ENCODE measurements at places on chromosomes 11 and 22. TPM values are rescaled to one million over a fixed set of nuclear protein-coding genes. Genes with fewer than 3 reads are reported as not detected.
A peak's percentile ranks its signal among the peaks of the same experiment; 100 is the strongest.

Gene IFITM1
- 211 TPM for total RNA-seq

Gene SLC22A8
- 0.16 TPM for total RNA-seq

Gene IGLL1
- total RNA-seq, result not detected

Gene C11orf42
- not detected for total RNA-seq

Gene BLID
- not detected for total RNA-seq

Gene SCGB1A1
- not detected for total RNA-seq

Gene MRGPRE
- total RNA-seq, result not detected

DNA sequence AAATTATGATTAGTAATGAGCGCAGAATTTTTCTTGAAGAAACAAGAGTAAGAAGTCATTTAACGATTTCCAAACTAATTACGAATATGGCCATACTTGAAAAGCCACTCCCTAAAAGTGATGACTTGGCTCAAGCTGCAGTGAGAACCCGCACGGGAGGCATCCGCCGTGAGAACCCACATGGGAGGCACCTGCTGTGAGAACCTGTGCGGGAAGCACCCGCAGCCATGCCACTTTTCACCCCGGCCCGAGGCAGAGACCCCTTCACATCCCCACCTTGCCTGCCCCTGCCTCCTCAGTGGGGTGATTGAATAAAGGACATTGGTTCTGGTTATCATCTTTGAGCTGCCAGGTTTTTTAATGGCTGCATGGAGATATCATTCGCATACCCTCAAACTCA is 89.7 kb downstream of the BRD1 start:
- no peak for DNase-seq

DNA sequence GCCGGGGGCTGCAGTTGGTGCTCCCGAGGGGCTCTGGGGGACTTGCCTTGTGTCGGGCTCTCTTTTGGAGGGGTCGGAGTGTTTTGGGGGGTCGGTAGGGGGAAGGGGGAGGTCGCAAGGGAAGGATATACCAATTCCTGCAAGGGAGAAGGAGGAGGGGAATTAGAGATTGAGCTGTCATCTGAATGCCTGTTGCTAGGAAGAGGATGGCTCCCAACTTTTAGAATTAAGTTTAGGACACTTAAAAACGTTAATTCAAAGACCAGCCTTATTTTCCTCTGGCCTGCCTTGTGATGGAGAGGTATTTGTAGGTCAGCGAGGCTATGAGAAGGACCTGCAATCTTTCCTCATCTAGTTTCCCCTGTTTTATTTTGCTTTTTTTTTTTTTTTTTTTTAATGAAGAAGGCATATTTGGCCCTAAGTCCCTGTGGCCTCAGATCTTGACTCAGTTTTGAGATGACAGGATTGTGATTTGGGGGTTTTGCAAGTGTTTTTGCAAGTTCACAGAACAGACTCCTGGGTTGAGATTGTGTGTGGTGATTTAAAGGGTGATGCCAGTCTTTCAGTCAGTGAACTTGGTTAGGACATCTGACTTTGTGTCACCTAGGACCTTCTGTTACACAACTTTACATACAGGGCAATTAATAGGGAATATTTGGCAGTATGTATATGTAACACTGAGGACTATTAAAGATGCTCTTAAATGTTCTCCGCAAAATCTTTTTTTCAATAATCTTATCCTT is 672 bp downstream of the TMEM135 start:
- DNase-seq, result no peak

GRCh38 chr11:125968354-125968753 is 22.5 kb downstream of the VSIG10L2 start:
- DNase-seq, result no peak

DNA sequence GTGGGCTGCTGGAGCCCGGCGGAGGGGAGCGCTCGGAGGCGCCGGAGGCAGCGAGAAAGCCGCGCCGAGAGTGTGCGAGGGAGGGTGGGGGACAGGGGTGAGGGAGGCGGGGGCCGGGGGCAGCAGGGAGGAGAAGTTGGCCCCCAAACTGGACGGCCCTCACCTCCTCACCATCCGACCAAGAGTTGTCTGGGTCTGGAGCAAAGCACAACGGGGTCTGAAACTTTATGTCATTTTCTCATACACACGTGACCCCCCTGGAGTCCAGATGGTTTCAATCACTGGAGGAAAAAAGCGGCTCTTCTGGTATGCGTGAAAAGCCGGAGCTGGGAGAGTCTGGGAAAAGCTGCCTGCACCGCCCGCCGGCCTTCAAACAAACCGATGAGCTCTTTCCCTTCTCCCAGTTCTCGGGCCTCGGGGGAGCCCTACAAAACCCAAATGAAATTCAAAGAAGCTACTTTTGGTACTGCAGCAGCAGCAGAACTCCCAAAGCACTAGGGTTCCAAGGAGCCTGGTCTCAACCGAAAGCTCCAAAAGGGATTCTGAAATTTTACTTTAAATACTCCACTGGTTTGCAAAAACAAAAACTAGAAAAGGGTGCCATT is 39.7 kb upstream of the AKIP1 start:
- peak; percentile 86 for DNase-seq

- no peak for DNase-seq
Measured at GRCh38 chr11:128756469-128756868, 62.6 kb downstream of the FLI1 start.

DNA sequence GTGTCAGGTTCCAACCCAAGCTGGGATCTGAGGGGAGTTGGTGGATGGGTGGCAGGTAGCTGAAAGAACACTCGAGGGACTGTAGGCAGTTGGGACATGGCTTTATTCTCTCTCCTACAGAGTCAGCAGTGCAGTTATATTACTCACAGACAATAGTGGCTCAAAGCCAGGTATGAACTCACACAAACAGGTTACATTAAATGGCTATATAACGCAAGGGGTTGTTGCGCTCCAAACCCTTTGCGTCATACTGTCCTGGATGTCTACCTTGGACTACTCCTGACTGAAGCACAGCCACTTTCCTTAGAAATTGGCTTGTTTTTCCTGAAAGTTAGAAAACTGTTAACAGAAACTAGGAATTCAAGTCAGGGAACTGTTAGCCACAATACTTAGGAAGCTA is 66.4 kb upstream of the OR4B1 start:
- DNase-seq, result no peak

GRCh38 chr11:131246663-131247062 is 123.8 kb upstream of the NTM start:
- DNase-seq, result peak; percentile 91

DNA sequence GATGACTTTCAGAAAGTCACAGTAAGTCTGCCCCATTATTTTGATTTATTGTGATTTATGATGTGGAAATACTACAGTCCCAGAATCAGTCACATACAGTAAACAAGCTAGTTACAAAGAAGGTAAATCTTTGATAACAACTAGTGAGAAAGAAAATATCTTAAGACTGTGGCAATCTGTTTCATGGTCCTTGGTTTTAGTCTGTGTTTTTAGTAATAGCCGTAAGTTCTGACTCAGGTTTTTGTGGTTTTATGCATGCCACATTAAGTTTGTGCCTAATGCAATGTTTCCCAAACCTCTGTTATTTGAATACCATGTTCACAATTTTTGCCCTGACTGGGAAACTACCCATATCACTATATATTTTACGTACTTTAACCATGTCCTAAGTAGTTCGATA is 6.7 kb downstream of the CEP295 start:
- no peak for DNase-seq

DNA sequence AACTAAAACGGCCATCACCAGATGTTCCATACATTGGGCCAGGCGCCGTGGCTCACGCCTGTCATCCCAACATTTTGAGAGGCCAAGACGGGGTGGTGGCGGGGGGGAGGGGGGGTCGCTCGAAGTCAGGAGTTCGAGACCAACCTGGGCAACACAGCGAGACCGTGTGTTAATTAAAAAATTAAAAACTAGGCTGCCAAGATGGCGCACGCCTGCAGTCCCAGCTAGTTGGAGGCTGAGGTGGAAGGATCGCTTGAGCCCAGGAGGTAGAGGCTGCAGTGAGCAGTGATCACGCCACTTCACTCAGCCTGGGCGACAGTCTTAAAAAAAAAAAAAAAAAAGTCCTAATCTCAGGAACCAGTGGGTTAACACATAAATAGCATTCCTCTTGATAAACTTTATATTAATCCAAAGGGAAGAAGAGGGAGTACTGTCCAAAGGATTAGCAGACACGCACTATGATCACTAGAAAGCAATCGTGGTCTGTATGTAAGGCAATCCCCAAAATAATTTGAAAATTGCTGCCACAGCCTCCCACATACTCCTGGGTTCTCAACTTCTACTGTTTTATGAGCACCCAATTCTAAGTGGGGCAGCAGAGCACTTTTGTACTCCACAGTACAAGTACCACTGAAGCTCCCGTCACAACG is 604 bp downstream of the PUS3 start:
- DNase-seq, result no peak

DNA sequence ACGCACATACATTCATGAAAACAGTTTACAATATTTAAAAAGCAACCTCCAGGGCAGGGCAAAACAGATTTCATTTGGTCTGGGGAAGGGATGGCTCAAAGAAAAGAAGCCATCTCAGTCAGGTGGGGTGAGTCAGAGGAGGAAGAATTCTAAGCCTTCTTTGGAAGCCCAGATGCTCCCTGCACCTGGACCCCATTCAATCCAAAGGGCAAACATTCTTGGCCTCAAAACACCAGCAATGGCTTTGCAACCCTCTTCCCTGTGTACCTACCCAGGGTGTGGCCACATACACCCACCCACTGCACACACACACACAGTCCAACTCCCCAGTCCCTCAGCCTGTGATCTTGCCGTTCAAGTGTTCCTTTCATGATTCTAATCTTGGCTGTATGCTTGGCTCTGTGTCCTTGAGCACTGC is 2.0 kb downstream of the KCNE3 start:
- DNase-seq, result no peak

DNA sequence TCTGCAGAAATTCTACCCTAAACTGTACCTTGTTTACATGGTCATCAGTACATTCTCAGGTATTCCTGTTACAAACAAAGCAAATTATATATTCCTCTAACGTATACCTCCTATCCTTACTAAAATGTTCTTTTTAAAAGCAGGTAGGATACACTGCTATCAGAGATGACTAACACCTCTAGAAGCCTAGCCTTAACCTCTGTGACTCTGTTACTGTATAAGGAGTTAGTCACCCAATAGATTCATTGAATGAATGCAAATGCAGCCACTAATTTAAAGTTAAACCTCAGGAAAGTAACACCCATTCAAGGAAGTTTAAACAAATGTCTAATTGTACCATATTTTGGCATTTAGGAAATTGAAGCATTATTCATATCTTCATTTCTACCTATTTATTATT is 82.2 kb downstream of the FCHSD2 start:
- DNase-seq, result no peak

- DNase-seq, result no peak
Measured at GRCh38 chr11:29171360-29171950, 845.4 kb downstream of the KCNA4 start.

DNA sequence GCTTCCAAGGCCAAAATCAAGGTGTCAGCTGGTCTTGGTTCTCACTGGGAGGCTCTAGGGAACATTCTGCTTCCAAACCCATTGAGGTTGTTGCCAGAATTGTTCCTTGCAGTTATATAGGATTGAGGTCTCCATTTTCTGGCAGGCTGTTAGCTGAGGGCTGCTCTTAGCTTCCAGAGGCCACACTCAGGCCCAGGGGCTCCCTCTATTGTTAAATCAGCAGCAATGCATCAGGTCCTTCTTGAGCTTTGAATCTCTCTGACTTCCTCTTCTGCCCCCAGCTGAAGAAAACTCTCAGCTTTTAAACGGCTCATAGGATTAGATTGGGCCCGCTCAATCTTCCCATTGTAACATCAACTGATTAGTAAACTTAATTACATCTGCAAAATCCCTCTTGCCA is 39.3 kb upstream of the BSX start:
- DNase-seq, result peak; percentile 72

GRCh38 chr11:102666331-102666957 is 39.1 kb downstream of the MMP27 start:
- DNase-seq, result peak; percentile 57

GRCh38 chr22:29979777-29980321 is 96.9 kb downstream of the MTMR3 start:
- no peak for DNase-seq

- peak; percentile 29 for DNase-seq
Measured at GRCh38 chr11:134512571-134513538, 100.8 kb upstream of the B3GAT1 start.

DNA sequence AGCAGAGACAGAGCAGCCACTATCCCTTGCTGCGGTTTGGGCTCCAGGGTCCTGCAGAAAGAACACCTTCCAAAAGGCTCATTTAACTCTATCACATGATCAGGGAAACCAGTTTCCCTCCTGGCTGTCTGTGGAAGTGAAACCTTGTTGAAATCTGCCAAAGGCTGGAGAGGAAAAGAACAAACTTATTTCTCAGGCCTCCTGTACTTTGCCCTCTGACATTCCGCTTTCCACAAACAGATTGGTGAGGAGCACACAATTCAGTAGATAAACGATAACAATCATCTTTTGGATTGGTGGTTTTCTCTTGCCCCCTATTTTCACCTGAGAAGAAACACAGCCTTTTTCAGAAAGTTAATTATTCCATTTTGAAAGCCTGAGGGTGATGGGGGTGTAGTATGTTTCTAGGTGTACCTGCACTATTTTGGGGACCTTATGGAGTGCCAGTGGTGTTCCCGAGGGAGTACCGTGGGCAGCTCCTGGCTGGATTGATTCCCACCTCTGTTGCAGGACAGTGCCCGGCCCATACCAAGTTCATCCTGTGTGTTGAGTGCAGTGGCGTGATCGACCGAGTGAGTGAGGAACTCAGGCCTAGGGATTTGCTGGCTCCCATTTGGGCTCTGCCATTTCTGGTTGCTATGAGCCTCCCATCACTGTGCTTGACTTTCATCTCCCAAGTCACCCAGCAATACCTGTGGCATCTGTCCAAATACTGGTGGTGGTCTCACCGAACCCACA is 102.0 kb downstream of the TBC1D22A start:
- DNase-seq, result peak; percentile 30

DNA sequence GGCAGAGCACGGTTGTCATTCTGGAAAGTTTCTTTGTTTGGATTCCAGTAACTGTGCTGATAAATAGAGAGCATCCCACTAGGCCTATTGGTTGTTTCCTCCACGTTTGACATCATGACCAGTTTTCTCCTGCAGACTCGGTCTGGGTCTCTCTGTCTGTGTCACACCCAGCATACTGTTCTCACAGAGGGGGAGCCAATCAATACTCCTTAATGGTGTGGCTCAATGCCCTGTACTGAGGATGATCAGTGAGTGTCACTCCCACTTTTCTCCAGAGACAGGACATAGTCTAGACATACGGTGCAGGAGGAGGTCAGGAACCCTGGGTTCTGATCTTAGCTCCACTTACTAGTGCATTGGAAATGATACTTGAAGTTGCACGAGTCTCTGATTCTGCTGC is 88.2 kb upstream of the BLID start:
- DNase-seq, result no peak

DNA sequence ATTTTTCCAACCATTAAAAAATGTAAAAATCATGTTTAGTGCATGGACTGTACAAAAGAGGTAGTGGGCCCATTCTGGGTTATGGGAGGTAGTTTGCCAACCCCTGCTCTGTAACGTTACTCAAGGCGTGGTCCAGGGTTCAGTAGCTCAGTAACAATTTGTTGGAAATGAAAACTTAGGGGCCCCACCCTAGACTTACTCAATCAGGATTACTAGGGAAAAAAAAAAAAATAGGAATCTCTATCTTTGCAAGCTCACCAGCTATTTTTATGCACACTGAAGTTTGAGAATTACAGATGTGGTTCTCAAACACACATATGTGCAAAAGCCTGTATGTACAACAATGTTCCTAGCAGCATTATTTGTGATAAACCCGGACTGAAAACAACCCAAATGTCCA is 17.3 kb upstream of the LMO2 start:
- DNase-seq, result no peak

Measured in endodermal cell (in vitro differentiated cells).